Adrenal gland (tissue), 19 donors: ENCODE measurements at places on chromosomes 5 and 9. TPM values are rescaled to one million over a fixed set of nuclear protein-coding genes. Genes with fewer than 3 reads are reported as not detected.

GRCh38 chr5:110258460-110259216 is 467.8 kb downstream of the TMEM232 start:
- DNase-seq = no peak

The ZDHHC12 gene
- 29.3 TPM for total RNA-seq

GRCh38 chr5:133387621-133388020 is 224.7 kb downstream of the FSTL4 start:
- DNase-seq = no peak

GRCh38 chr5:66329078-66329477 is 185.0 kb downstream of the SREK1 start:
- DNase-seq = no peak

The ASS1 gene
- total RNA-seq = 256 TPM

The FCHO2 gene
- total RNA-seq = 17.2 TPM

DNA sequence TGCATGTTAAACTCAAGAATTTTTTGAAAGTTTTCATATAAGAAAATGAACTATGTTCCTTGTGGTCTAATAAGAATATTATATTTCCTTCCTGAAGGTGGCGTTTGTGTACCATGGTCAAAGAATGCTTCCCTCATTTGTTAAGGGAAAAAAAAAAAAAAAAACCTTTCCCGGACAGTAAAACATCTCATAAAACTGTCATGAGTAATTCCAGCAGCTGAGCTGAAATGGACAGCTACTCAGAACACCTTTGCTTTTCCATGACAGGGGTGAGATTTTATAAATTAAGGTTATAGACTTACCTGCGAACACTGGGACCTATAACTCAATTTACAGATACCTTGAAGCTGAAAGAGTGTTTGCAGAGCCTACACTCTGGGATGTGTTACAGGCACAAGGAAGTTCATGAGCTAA is 113.2 kb upstream of the RANBP3L start:
- DNase-seq = no peak

DNA sequence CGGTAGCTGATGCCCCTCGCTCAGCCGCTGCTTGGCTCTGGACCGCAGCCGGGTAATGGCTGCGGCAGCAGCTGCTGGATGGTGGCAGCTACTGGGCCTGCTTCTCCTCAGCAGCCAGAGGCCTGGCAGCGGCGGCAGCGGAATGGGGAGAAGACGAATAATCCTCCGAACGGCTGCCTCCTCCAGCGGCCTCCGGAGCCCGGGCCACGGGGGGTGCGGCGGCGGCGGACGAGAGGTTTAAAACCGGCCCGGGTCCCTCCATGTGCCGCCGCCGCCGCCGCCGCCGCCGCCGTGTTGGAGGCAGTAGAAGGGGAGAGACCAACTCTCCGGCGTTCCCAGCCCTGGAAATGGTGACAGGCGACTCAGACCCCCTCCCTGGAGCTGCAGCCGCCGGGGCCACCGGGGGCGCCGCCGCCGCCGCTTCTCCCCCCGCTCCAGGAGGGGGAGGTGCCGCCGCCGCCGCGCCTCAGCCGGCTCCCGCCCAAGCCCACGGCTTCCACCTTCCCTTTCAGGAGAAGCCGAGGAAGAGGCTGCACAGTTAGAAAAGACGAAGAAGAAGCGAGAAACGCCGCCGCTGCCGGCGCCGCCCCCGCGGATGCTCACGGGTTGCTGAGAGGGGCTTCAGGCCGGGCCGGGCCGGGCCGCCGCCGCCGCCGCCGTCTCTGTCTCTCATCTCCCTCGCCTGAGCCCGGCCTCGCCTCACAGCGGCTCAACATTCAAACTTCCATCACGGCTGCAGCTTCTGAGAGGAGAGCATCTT is 118.4 kb upstream of the PRSS3 start:
- DNase-seq = peak; percentile 11

- DNase-seq = no peak
Observed at GRCh38 chr5:166188501-166189325, 2102.7 kb upstream of the WWC1 start.

The TAS2R1 gene
- not detected for total RNA-seq

DNA sequence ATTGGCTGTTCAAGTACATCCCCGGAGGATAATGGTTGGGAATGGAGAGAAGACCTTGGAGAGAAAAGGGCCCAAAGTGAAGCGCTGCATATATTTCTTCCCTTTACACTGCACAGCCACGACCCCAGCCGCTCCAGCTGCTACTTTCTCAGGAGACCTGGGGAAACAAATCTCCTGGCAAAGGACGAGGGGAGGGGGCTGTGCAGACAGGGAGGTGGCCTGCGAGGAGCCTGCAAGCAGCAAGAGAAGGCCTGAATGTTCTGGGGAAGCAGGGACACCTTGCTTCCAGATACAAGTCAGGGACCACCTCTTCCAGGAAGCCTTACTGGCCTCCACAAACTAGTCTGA is 739 bp upstream of the PDLIM4 start:
- no peak for DNase-seq

- DNase-seq = no peak
Observed at GRCh38 chr5:14183187-14183939, 40.2 kb downstream of the TRIO start.

DNA sequence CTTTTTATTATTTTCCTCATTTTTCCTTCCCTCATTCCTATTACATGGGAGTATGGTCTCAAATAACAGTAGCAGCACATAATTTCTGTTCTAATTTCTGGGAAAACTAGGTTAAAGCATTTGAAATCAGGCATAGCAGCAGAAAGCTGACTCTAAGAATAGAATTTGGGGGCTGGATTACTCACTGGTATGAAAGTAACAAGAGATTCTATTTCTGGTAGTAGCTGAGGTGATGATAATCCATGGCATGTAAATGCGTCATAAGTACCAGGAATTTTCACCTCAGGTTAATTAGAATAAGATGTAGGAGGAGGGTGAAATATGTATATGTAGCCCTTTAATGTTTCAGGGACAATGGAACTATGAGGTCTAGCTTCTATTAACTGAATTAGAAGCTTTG is 662.0 kb downstream of the PTPRD start:
- DNase-seq = no peak

GRCh38 chr5:1133510-1134201 is 21.8 kb upstream of the SLC12A7 start:
- no peak for DNase-seq

The NINJ1 gene
- 177 TPM for total RNA-seq

DNA sequence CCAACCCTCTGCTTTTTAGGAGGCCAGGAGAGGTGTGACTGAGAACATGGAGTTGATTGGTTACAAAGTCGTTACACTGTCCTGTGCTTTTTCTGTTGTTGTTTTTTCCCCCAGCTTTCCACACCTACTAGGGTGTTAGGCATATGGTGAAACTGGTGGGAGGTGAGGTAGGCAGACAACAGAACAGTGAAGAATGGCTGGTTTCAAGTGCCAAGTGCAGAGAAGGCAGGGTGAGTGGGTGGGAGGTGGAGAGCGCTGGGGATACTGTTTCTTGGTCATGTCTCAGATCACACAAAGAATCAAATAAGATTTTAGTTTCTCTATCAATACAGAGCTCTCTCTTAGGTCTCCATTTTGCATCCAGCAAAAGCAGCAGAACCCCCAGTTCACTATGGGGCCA is 2.2 kb upstream of the SPTAN1 start:
- no peak for DNase-seq

- no peak for DNase-seq
Observed at GRCh38 chr5:143261748-143262392, 141.6 kb downstream of the NR3C1 start.

The GAPT gene
- total RNA-seq = 0.56 TPM

The CDH10 gene
- total RNA-seq = not detected

DNA sequence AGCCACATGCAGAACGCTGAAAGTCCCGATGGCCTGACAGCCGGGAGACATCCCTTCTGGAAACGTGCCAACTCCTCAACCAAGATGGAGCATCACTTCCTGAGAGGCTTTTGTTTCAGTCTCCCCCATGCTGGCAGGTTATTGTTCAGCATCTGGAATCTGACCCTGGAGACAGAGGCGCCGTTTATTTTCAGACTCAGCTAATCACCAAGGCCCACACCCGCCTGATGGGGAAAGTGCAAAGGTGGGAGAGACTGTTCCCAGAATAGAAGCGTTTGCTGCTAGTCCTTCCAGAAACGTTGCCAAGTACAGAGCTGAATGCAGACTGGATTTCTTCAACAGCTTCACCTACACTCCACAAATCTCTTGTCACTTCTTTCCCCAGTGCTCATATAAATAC is 41.8 kb upstream of the S1PR3 start:
- DNase-seq = peak; percentile 46

GRCh38 chr5:165134155-165134554 is 1628.7 kb downstream of the MAT2B start:
- no peak for DNase-seq

- no peak for DNase-seq
Observed at GRCh38 chr5:119357808-119358529, 2.1 kb downstream of the TNFAIP8 start.

GRCh38 chr9:21016701-21017491 is 14.5 kb downstream of the HACD4 start:
- no peak for DNase-seq

DNA sequence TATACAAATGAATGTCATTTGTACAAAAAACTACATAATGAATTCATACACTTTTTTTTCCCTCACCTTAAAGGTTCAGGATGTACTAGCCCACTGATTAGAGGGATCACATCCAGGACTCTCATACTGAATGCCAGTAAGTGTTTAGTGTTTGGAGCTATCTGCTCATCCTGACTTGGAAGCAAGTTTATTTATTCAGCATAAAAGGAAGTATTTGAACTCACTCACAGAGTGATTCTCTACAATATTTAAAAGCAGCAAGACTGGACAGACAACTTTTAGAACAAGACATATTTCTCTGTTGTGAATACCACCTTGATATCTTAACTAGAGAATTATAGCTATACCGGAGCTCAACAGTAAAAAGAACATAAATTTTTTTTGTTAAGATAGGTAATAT is 14.8 kb upstream of the IQGAP2 start:
- DNase-seq = no peak

GRCh38 chr5:138649316-138649720 is 74.1 kb upstream of the HSPA9 start:
- DNase-seq = peak; percentile 60

DNA sequence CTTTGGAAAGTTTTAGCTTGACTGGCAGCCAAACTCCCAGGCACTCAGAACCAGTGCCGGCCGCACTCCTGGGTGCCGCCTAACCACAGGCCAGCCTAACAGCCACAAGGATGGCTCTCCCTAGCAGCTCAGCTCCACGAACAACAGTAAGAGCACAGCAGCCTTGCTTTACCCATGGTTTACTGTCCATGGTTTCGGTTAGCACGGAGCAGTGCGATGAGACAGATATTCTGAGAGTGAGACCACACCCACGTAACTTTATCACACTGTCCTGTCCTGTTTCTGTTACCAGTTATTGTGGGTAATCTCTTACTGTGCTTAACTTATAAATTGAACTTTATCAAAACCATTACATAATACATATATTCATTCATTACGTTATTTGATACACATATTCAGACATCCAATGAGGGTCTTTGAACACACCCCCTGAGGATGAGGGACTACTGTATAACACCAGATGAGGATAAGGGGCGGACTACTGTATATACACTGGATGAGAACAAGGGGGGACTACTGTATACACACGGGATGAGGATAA is 12.4 kb downstream of the CLPTM1L start:
- no peak for DNase-seq

GRCh38 chr5:172348084-172348483 is 64.5 kb upstream of the UBTD2 start:
- no peak for DNase-seq

The MED10 gene
- total RNA-seq = 13.5 TPM

The MAPKAP1 gene
- total RNA-seq = 79.8 TPM

- no peak for DNase-seq
Observed at GRCh38 chr5:83488821-83489220, 17.3 kb downstream of the VCAN start.

DNA sequence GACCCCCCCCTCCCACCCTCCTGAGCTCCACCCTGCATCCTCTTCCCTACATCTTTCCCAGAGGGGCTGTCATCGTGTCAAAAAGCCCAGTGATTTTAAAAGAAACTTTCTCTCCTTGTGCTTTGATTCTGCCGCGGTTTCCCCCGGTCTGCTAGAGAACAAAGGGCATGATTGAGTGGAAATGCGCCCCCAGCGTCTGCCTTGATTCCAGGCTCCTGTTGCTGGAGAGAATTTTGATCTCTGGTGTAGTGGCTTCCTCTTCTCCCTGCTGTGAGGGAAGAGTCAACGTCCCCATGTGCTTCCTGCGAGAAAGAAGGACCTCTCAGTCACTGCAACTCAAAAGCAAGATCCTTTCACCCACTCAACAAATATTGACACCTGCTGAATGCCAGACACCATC is 61.9 kb upstream of the RAPGEF1 start:
- no peak for DNase-seq

- no peak for DNase-seq
Observed at GRCh38 chr5:60551829-60552228, 148.1 kb downstream of the DEPDC1B start.

The CCL28 gene
- 1.8 TPM for total RNA-seq

The CARTPT gene
- 2.6 TPM for total RNA-seq

- no peak for DNase-seq
Observed at GRCh38 chr5:94707359-94707758, 88.9 kb downstream of the SLF1 start.

DNA sequence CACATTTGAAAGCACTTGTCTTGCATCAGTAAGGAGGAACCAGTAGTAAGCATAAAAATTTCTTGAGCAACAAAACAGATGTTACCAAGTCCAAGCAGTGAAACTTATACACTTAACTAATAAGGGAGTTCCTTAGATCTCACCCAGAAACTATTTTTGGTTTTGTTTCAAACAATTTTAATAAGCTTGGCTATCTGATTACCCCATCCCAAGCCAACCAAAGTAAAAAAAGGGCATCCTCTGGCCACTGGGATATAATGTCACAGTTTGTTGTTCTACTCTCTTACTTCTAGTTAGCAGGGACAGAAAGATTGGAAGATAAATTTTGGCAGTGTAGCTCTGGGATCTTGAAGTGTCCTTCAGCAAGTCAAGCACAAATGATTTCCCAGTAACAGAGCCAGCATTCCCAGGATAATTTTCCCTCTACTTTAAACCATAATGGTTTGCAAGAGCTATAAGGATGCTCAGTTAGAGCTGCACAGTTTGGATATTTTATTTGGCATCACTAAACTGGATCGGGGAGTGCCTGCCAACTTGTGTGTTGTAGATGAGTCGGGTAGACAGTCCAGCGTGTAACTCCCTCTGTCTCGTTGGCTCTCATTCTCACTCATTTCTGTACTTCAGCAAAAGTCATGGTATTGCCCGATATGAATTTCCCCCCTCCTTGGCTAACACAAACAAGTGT is 161.9 kb upstream of the HMHB1 start:
- no peak for DNase-seq

- no peak for DNase-seq
Observed at GRCh38 chr5:6773342-6774035, 60.3 kb downstream of the TENT4A start.

The RUSC2 gene
- total RNA-seq = 42.0 TPM

The GPR151 gene
- not detected for total RNA-seq

- no peak for DNase-seq
Observed at GRCh38 chr5:73160239-73160671, 12.7 kb upstream of the TMEM174 start.

DNA sequence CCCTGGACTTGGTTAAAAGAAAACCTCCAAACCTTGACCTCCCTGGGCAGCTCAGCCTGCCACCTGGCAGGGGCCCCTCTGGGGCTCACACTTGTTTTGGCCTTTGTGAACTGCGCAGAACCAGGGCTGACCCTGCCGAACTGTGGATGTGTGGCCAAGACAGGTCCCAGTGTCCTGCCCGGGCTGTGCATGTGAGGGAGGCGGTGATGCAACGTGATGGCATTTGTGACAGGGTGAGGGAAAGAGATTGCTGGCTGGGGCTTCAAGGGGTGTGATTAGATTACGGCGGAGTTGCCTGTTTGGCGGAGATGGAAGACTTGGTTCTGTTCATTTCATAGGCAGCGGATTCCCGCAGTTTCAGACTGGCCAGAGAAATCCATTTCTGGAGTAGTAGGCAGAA is 30.4 kb upstream of the NKX2-5 start:
- no peak for DNase-seq
